Natural killer cell (primary cell): ENCODE measurements at places on chromosomes 7 and 10. TPM values are rescaled to one million over a fixed set of nuclear protein-coding genes. Genes with fewer than 3 reads are reported as not detected.

DNA sequence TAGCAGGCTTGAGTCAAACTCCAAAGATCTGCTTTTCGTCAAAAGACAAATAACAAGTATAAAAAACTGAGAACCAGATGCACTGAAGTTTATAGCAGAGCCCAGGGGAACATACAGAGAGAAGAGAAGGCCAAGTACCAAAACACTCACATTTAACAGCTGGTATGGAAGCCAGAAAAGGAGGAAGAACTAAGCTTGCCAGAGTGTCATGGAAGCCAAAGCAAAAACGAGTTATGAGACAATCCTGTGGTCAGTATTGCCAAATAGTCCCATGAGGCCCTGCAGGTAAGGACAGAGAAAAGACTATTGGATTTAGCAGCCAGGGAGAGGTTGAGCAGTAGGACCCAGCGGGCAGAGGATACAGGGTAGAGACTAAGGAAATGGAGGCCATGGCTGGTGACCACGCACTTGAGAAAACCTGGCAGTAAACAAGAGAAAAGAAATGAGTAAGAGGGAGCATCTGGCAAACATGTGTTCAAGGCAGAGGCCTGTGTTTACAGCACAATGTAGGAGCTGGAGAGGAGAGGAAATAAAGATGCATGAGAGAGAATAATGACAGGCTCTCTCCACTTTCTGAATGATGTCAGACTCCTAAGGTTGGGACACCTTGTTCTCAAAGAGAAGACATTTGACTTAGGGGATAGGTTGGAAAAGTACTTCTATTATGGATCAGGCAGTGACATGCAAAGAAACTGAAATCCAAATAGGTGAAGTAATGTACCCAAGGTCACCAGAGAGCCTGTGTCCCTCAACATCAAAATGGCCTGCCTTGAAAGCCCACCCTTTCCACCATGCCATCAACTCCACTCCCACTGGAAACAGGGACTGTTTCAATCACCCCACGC, 9.1 kb downstream of the CREB3L2 start:
- DNase-seq: no peak

LRMDA gene
- total RNA-seq: 2.1 TPM

DNA sequence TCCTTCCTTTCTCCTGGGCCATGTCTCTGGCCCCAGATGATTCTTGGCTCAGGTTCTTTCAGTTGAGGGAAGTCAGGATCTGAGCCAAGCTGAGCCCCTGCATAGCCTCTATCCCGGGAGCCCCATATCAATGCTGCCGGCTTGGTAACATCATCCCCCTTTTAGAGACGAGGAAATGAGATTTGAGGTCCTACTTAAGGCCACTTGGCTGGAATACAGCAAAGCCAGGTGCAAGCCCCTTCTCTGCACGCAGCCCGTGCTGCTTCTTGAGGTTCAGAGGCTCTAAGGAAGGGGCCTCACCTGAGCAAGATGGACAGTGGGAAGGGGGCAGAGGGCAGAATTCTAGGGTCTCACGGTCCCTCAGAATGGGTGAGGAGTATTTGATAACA, 2.4 kb upstream of the IRF5 start:
- no peak for DNase-seq

DNA sequence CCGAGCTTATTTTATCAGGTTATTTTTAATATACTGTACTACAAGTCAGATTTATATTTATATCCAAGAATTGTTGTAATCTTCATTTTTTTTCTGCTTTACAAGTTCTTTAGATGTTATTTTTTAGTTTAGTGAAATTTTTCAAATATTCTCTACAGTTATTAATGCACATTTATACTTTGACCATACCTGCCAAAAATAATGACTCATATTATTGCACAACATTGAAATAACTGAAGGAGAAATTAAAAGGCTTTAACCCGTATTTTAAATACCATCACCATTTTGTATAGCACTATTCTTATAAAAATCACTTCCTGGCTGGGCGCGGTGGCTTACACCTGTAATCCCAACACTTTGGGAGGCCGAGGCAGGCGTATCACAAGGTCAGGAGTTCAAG, 278.5 kb downstream of the BICC1 start:
- DNase-seq: no peak

- DNase-seq: peak; percentile 37
Measured at GRCh38 chr7:158655931-158656441, 48.6 kb downstream of the NCAPG2 start.

DNA sequence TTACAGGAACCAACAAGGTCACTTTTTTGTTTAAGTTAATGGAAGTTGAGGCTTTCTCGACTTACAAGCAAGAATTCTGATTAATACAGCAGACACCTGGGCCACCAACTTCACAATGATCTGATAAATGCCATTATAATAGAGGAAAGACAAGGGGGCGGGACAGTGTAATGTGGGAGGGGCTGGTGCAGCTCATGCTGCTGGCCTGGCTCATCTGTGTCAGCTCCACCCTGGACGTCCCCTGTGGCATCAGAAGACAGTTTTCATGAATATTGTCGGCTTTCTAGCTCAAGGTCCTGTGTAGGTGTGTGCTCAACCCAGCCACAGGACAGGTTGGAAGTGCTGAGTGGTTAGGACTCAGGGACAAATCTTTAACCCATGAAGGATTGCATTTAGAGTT, 57.0 kb downstream of the MTURN start:
- DNase-seq: no peak

MRPL43 gene
- 33.1 TPM for total RNA-seq

DNA sequence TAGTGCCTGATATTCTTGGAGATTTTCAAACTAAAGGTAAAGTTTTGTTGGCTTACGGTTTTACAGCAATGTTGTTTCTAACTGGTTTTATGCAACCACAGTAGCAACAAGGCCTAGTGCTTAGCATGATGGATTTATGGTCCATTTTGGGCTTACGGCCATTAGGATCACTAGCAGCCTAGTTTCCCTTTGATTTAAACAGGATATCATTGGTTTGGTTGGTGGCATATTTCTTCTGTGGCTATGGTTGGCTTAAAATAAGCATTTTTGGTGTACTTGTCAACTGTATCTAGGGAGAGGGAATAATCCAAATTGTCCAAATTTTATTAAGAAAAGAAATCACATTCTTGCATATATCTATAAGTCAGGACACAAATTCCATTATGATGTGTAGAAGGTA, 194.0 kb downstream of the HDAC9 start:
- no peak for DNase-seq

GRCh38 chr7:5690931-5691473, 90.5 kb downstream of the RNF216 start:
- DNase-seq: no peak

DNA sequence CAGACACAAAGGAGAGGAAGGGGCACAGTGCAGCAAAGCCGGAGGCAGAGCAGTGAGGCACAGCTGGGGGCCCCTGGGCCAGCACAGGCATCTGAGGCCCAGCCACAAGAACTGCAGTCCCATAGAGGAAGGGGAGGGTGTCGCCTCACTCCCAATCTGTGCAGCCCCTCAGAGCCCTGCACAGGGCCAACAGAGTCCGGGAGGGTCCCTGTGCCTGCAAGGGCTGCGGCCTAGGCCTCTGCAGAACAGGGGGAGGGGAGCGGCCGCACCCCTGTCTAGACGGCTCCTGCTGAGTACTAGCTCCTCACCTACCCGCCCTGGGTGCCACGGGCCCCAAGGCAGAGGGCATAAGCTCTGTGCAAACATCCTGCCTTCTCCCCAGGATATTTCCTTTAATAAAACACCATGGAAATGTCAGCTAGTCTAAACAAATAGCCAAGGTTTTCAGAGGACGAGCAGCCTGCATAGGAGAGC, 32.4 kb upstream of the RET start:
- no peak for DNase-seq

HOXA3 gene
- total RNA-seq: 0.35 TPM

- no peak for DNase-seq
Measured at GRCh38 chr7:147912946-147913638, 677.5 kb upstream of the C7orf33 start.

DNMBP gene
- total RNA-seq: 14.4 TPM

MMP21 gene
- 0.35 TPM for total RNA-seq

NUDT13 gene
- 0.65 TPM for total RNA-seq

WIPF3 gene
- not detected for total RNA-seq

- no peak for DNase-seq
Measured at GRCh38 chr7:100007887-100008286, 7.5 kb upstream of the ZKSCAN1 start.

FRMPD2 gene
- total RNA-seq: not detected

DNA sequence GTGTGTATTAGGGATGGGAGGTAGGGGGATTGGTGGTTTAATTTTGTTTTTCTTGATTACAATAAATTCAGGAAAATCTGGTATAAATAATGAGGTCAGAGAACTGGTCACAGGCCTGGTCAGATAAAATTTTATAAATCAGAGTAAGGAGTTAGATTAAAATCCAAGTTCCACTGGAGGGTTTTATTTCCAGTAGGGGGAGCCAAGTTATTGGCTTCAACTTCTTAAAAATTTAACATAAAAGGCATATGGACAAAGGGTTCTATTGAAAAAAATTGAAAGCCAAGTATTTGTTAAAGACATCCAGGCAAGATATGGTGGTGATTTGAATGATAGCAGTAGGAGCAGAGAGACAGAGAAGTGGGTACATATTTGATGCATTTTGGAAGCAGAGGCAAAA, 763.3 kb downstream of the SORCS1 start:
- no peak for DNase-seq

DNA sequence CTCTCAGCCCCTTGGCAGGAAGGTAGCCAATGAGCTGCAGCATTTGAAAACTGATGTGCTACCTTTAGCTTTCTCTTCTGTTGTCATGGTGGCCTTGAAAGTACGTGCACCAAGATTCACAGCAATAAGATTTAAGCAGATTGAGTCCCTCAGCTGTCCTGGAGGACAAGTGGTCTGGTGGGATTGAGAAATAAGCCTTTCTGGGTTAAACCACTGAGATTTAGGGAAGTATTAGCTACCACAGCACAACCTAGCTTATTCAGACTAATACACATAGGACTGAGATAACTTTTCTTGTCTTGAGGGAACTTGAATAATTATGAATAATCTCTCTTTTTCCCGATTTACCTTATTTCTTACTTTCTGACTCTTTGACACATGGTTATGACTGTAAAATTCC, 324.0 kb downstream of the PTEN start:
- no peak for DNase-seq

DNA sequence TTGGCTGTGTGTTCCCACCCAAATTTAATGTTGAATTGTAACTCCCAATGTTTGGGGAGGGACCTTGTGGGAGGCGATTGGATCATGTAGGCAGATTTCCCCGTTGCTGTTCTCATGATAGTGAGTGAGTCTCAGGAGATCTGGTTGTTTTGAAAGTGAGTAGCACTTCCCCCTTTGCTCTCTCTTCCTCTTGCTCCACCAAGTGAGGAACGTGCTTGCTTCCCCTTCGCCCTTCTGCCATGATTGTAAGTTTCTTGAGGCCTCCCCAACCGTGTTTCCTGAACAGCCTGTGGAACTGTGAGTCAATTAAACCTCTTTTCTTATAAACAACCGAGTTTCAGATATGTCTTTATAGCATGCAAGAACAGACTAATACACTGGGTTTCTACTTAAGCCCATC, 176.3 kb downstream of the CDK14 start:
- DNase-seq: no peak

DNA sequence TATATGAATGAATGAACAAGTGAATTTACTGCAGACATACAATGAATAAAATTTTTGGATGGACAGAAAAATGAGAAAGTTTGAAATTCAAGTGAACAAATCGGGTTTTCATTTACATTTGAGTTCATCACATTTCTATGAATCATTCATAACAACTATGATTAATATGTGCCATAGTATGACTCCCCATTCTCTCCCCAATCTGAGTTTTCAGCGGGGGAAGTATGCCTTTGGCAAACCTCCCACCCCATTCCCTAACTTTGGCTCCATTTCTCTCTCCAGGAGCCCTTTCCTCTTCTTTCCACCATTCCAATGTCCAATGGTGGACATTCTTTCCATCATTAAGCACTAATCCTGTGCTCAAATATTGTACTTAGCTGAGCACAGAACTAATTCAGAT, 96.8 kb upstream of the LSM8 start:
- DNase-seq: no peak

NKX6-2 gene
- not detected for total RNA-seq

NRG3 gene
- total RNA-seq: not detected

GRCh38 chr10:4280461-4281189, 495.6 kb upstream of the KLF6 start:
- no peak for DNase-seq

DNA sequence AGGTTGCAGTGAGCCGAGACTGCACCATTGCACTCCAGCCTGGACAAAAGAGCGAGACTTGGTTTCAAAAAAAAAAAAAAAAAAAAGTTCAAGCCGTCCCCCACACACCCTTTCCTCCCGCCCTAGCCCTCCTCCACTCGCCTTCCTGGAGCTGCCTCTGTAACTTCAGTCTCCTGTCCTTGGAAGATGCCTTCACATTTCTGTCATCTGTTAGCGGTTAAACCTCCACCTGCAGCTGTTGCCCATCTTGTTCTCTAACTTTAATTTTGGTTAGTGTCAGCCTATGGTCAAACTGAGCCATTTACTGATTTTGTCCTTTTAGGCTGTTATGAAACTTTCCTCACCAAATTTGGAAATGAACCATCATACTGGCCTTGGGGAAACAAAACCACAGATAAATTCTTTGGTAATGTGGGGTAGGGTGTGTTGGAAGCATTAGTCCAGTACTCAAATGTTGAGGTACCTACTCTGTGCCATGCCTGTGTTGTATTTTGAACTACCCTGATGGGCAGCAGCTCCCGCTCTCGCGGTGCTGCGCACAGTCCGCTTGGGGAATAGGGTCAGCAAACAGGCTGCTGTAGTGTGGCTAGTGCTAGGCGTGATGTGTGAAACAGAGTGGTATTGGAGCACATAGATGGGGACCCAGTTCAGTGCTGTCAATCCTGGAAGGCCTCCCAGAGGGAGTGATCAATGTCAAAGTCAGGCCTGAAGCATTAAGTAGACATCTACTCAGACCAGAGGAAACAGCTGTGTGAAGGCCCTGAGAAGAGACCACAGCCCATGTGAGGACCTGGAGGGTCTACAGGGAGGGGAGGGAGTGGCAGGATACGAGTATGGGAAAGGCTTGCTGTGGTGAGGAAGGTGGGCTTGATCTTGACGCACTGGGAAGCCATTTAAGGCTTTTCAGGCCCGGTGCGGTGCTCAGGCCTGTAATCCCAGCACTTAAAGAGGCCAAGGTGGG, 26.9 kb downstream of the SFXN4 start:
- no peak for DNase-seq
